ENCODE measurements at places on chromosomes 16 and 17.

DNA sequence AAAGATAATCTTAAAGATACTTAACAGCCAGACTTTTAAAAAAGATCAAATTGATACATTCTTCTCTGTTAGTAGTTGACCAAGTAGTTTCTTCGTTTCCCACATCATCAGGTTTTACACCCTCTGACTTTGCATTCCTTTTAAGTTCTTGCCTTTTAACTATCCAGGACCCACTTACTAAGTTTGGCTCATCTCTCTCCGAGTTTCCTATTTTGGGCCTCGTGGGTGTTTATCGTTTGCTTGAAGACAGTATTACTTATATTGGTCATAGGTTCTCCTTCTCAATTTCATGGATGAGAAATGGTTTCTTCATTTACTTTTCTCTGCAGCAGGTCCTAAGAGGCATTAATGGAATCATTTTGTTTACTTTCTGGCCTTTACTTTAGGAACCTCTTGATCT lies 43.2 kb downstream of the RPA1 start:
- no peak for DNase-seq

GRCh38 chr16:69348222-69348621 lies 3.4 kb downstream of the TMED6 start:
- DNase-seq: no peak

DNA sequence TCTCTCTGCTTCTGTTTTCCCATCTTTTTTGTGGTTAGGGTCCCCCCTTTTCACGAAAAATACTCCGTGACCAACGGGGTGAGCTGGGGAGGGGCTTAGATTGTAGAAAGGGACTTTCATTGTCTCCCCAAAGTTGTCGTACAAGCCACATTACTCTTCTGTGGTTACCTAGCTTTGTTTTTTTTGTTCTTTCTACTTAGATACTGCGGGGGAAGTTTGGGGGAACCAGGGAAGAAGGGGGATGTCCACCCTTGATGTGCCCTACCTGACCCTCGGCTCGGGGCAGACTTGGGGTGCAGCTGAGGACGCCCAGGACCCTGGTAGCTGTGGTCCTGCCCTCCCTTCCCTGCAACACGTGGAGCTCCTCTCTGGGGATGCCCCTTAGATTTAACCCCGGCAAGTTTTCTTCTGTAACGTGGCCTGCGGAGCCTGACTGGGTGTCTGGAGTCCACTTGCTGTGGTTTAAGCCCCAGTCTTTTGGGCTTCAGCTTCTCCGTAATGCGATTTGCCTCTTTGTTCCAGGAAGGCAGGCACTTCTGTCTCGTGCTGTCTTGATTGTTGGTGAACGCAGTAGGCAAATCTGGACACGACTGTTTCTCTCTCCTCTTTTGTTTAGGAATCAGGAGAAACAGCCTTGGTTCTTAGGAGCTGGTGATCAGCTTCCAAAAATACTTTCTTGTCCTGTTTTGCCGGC lies 892 bp downstream of the ABCC1 start:
- DNase-seq: peak; percentile 29

- DNase-seq: no peak
Observed at GRCh38 chr16:14196539-14196938, 125.4 kb downstream of the MRTFB start.

- DNase-seq: no peak
Observed at GRCh38 chr16:24626256-24626655, 86.9 kb downstream of the RBBP6 start.

DNA sequence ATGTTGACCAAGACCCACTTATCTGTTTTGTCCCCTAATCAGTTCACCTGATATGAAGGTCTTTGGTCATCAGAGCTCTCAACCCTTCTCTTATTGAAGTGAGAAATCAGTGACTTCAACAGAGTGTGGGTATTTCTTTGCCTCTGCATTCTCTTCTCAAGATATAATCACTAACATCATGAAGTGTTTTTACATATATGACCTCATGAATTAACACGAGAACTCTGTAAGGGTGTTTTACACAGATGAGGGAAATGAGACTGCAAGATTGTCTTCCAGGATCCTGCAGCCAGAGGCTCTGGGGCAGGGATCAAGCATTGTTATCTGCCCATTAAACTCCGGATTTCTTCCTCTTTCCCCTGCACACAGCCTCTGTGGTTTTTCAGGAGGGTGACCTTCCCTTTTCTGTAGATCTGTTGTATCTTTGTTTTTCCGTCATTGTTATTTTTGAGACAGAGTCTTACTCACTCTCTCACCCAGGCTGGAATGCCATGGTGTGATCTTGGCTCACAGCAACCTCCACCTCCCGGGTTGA lies 22.7 kb downstream of the LCMT1 start:
- DNase-seq: no peak

GRCh38 chr16:1583180-1583579 lies 28.7 kb downstream of the IFT140 start:
- DNase-seq: no peak

GRCh38 chr17:31672161-31672819 lies 186.8 kb downstream of the COPRS start:
- DNase-seq: no peak

- DNase-seq: no peak
Observed at GRCh38 chr16:50505714-50506542, 42.3 kb upstream of the NKD1 start.

DNA sequence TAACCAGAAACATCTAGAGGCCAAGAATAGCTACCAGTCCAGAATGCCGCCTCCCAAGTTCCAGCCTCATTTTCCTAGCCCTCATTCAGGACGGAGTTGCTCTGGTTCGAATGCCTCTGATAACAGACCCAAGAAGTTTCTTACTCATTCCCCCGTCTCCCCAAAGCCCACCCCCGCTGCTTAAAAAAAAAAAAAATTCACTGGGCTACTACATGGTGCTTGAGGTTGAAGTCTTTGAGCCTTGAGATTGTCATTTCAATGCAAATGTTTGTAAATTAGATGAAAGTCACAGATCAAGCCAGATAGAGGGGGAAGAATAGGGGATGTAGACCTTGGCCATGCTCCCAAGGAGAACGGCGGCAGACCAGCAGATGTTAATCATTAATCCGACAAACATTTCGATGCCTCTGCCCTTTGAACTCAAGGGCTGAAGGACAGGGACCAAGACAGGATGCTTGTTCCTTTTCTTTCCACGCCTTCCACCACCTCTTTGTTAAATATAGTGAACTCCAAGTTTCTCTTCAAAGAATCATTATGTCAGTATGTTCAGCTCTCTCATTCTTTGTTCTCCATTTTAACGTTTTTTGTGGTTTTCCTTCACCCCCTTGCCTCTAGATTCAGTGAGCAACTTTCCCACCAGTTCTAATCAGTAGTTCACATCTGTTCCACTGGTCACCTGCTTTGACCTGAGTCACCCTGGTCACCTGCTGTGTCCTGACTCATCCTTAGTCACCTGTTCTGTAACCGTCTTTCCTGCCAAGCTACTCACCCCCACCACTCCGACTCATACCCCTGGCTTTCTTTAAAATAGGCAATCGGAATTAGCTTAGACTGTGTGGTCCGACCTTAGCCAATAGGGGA lies 190.3 kb downstream of the CPPED1 start:
- DNase-seq: no peak

- DNase-seq: no peak
Observed at GRCh38 chr17:8957721-8958120, 7.8 kb downstream of the PIK3R5 start.

DNA sequence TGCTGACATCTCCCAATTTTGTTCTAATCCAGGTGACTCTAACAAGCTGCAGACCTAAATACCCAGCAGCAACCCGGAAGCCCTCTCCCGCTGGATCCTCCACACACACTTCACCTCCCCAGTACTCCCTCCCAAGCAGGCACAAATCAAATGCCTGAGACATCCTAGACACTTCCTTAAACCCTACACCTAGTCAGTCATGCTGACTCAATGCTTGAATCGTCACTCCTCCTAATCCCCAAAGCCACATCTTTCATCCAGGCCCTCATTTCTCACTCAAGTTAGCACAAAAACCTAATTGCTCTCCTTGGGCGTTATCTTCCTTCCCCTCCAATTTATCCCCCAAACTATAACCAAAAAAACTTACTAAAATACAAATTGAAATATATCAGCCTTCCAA lies 32.7 kb downstream of the CMC2 start:
- no peak for DNase-seq

GRCh38 chr17:29615492-29616299 lies 7.0 kb downstream of the CORO6 start:
- peak; percentile 88 for DNase-seq

GRCh38 chr16:80804526-80805383 lies at the start of gene CDYL2:
Gene CDYL2, minus strand, starts transcription at chr16:80804598. Its CDS starts 425 bp downstream, at chr16:80804173.
- no peak for DNase-seq

DNA sequence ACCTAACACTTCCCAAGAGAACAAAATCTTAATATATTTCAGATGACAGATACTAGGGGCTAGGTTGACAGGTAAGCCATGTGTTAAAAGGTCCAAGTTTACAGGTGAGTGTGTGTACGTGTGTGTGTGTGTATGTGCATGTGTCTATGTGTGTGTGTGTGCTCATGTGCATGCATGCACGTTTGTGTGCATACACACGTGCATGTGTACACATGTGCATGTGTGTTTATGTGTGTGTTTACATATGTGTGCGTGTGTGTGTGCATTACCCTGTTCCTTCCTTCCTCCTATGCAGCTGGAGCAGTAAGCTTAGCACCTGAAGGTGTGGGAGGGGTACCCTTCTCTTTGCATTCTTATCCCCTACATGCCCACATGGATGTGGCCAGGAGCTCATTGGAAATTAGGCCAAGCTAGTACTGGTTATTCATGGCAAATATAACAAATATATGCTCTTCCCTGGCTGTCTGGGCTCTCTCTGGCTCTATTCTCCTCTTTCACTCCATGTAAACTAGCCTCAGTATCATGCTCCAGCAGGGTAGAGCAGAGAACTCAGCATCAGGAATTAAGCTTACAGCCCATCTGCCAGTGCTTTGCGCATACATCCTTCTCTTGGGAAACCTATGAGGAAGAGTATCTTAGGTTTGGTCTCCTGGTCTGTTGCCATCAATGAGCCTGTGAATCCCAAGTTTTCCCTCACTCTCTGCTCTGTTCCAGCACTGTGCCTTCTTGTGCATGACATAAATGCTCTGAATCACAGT lies 258.0 kb upstream of the MYOCD start:
- no peak for DNase-seq

DNA sequence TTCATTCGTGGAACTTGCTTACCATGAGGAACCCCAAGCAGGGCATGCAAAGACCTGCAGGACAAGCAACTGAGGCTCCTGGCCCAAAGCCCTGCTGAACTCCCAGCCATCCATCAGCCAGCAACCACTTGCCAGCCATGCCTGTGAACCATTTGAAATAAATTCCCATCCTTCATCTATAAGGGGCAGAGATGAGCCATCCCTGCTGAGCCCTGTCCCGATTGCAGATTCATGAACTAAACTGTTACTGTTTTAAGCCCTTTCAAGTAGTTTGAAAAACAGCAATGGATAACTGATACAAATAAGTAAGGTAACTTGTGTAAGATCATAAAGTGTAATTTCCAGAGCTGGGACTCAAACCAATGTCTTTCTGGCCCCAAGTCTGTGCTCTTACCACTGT lies 114.4 kb upstream of the WSCD1 start:
- DNase-seq: no peak

DNA sequence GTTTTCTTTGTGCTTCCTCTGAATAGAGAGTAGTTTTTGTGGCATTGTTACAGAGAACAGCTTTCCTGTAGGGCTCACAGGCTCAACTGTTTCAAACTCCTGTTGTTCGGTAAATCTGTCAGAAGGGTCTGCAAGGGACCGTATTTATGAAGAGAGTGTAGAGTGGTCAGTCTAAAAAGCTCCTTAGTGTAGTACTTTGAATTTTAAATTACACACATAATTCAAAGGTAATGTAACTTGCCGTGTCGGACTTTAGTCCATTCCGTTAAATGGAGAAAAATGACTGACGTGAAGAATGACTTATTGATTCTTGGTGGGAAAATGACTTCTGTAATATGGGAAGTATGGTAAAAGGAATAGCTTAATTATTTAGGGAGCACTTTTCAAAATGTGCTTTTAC lies 190.9 kb downstream of the WWOX start:
- no peak for DNase-seq

GRCh38 chr17:72441909-72442308 lies 321.1 kb downstream of the SOX9 start:
- no peak for DNase-seq

DNA sequence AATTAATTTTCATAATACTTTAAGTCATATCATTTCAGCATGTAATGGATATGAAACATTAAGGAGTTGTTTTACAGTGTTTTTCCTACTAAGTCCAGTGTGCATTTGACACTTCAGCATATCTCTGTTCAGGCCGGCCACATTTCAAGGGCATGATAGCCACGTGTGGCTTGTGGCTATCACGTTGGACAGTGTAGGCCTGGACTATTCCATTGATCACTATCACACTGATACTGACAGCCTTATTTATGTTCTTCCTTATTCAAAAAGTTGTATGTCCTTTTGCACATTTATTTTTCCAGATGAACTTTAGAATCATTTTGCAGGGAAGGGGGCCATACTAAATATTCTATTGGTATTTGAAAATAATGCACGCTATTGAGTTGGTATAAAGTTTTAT lies 39.0 kb downstream of the AKAP1 start:
- no peak for DNase-seq

GRCh38 chr16:68230176-68230571 lies 5.8 kb downstream of the ESRP2 start:
- no peak for DNase-seq

DNA sequence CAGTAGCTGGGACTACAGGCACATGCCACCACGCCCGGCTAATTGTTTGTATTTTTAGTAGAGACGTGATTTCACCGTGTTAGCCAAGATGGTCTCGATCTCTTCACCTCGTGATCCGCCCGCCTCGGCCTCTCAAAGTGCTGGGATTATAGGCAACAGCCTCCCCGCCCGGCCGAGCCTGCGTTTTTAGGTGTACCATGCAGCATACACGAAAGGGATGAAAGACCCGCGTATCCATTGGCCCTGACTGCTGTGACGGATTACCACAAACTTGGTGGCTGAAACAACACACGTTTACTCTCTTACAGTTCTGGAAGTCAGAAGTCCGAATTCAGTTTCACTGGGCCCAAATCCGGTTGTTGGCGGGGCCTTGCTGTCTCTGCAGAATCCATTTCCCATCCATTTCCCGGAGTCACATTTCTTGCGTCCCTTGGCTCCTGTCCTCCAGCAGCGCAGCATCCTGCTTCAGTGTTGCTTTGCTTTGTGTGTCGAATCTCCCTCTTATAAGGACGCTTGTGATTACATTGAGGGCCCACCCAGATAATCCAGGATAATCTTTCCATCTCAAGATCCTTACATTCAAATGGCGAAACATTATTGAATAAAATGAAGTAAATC lies 8.3 kb upstream of the GUCY2D start:
- DNase-seq: no peak

DNA sequence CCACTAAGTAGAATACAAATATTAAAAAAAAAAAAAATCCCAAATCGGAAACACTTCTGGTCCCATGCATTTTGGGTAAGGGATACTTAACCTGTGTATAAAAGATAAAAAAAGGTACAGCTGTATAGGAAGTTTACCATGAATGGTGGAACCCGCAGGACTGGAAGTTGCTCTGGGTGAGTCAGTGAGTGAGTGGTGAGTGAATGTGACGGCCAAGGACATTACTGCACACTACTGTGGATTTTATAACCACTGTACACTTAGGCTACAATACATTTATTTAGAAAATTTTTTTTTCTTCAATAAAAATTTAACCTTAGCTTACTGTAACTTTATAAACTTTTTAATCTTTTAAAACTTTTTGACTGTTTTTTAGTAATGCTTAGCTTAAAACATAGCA lies 71.3 kb upstream of the BCAR1 start:
- DNase-seq: no peak

Data from ovary (tissue), 10 donors.